T follicular helper cell (primary cell): ENCODE measurements at places on chromosomes 11 and 22.

DNA sequence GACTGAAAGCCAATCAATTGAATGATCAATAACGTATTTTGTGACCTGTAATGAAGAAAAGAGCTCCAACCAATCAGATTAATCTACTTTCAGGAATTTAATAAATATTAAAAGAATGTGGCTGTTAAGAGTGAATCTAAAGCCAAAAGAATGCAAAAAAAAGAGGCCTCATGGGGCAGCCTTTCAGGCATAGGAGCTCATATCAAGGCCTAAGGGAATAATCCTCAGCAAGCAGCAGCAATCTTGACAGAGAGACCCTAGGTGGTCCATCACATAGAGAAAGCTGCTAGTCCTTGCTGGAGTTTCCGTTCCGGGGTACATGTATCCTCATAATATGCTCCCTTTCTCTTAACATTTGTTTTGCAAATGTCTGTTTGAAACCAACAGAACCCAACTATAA lies 313.1 kb upstream of the PITPNB start:
- no peak for DNase-seq

DNA sequence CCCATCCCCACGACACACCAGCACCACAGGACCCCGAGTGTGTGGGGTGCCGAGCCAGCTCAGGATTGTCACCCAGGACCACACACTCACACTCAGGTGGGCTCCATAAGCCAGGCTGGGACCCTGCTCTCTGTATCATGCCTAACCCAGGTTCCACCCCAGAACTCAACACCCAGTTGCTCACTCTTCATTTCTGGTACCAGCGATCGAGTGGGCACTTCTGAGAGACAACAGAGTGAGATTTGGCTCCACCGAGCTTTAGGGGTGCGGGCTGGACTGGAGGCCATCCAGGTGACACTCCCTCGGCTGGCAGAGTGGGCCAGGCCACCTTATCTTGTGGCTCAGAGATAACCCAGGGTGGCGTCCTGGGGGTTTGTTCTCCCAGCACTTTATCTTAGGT lies 1323.8 kb downstream of the BRD1 start:
- DNase-seq = no peak

GRCh38 chr11:122874991-122875390 lies 7.6 kb upstream of the JHY start:
- DNase-seq = no peak

DNA sequence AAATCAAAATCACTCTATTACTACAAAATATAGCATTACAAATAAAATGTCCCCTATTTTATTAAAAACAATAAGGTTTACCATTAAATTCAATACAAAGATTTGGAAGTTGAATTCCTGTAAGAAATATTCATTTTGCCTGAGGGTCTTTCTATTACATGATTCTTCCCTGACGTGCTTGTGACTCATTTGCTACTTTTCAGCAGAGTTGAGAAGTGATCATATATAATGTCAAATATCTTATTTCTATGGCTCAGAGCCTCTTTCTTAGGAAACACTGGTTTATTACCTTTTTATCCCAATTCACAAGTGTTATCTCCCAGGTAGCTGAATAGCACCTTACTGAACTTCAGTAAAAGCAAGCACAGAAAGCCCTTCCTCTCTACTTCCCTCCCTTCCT lies 65.2 kb upstream of the CNTN5 start:
- no peak for DNase-seq

GRCh38 chr22:19942157-19943081 lies 801 bp upstream of the TXNRD2 start:
- no peak for DNase-seq

DNA sequence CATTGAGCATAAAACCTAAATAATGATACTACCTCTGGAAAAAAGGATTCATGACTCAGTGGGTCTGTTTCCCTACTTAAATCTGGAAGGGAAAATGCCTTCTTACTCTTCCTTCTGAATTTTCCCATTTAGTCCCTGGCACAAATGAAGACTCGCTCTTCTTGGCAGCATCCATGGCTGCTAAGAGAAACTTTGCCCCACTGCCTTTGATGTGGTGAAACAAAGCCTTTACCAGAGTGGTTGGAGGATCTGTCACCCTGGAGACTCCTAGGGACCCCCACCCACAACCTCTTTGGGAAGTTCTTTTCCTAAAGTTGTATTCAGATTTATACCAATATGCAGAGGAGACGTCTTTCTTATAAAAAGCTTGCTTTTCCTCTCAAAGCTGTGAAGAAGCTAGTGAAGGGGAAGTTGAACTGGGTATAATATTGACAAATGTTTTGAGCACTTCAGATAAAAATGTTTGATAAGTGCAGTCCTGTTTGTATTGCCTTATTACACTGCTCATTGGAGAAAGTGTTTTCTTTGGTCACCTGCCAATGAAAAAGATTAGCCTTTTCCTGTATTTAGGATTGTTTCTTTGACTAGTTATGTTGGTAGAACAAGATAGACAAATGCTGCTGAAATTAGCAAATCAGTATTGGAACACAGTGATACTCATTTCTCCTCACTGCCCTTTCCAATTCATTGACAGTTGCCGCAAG lies 77.3 kb downstream of the ARFGAP2 start:
- DNase-seq = no peak

DNA sequence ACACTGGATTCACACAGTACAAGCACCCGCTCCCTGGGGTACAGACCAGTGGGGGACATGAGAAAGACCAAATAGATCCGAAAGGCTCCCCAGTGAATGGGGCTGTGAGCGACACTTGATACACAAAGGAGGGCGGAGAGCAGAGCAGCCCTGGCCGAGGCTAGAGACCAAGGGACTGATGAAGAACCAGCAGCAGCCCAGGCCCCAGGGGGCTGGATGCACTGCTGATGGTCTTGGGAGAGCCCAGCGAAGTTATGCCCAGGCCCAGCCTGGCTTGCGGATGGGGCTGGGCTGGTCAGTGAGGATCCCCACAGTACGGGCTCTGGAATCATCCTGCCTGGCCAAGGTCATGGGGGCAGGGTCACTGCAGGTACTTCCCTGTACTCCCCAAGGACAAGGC lies 23.2 kb downstream of the ARHGAP1 start:
- no peak for DNase-seq

- no peak for DNase-seq
Observed at GRCh38 chr11:19912958-19913892, 200.6 kb downstream of the NAV2 start.

DNA sequence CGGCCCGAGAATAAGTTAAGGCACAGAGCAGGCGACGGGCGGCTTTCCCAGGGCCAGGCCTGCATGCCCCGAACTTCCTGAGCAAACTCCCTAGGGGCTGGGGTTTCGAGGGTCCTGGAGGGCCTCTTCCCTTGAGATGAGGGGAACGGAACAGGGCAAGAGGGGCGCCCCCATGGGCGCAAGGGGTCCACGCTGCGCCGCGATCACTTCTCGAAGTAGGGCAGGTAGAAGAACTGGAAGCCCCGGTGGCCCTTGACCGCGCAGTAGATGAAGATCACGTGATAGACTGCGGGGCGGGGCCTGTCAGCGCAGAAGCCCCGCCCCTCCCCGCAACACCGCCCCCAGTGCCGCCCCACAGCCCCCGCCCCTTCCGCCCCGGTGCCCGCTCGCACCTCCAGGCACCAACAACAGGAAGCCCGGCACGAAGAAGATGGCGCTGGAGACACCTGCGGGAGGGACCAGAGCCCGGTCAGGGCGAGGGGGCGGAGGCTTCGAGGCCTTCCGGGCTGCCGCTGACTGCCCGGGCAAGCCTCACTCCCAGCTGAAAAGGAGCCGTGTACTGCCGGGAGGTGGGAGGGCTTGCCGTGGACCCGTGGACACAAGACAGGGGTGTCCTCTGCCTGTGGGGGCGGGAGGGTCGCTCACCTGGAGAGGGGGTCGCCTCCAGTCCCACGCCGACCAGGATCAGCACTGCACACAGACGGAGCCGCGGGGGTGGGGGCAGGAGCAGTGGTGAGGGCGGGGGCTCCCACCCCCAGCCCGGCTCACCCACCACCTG lies 4.5 kb downstream of the TMEM134 start:
- peak; percentile 90 for DNase-seq

DNA sequence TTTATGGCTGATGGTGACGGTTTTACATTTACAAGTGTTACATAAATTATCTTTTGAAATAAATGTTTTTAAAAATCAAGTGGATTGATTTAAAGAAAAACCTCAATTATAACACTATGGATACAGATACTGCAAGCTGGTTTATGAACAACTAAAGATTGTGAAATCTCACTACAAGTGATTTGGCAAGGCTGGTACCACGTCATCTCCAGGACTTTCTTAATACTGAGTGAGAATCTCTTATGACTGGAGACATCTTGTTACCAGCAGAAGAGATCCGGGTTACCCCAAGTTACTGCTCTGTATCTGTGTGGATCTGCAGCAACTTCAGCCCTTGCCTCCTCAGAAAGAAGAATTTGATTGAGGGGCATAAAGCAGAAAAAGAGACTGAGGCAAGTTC lies 452.9 kb downstream of the MN1 start:
- no peak for DNase-seq

GRCh38 chr11:1055990-1056771 lies 18.5 kb upstream of the MUC2 start:
- DNase-seq = no peak
